ENCODE measurements at places on chromosomes 4 and X.
A peak's percentile ranks its signal among the peaks of the same experiment; 100 is the strongest.

- DNase-seq: no peak
These were observed 542.7 kb downstream of the TLL1 start for GRCh38 chr4:166415749-166416148.

GRCh38 chrX:73855546-73855945, 292.5 kb downstream of the CHIC1 start:
- no peak for DNase-seq

DNA sequence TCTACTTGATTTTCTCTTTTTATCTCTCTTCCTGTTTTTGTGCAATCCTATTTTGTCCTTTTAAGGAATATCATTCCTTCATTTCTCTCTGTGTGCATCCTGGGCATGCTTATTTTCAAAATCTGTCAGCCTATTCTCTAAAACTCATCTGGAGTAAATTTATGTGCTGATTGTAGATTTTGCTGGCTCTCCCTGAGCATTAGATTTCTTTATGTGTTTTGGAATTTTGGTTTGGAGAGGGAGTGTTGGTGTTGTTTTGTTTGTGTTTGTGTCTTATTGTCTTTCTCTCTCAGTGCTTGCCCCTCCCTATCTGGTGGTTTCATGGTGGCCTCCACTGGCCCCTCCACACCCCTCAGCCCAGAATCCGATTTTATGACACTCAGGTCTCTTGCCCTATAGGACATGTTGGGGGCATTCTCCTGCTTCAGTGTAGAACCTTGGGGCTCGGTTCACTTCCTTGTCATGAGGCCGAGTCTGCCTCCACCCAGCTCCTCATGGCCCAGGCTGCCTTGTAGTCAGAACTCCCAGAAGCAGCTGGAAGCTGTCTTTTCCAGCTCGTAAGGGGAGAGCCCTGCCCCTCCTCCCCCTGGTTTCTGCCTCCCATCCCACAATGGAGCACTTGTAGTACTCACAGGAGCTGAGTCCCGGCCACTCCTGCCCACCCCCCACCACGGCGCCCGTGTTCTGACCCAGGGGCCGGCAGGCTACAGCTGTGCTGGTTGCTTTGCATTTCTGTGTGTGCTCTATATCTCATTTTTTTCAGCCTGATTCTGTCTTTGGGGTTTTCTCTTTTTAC, 24.5 kb upstream of the PJA1 start:
- peak; percentile 44 for DNase-seq

GRCh38 chrX:148723551-148723950, 223.1 kb downstream of the AFF2 start:
- no peak for DNase-seq

- no peak for DNase-seq
These were observed 39.3 kb downstream of the SLAIN2 start for GRCh38 chr4:48380583-48381167.

DNA sequence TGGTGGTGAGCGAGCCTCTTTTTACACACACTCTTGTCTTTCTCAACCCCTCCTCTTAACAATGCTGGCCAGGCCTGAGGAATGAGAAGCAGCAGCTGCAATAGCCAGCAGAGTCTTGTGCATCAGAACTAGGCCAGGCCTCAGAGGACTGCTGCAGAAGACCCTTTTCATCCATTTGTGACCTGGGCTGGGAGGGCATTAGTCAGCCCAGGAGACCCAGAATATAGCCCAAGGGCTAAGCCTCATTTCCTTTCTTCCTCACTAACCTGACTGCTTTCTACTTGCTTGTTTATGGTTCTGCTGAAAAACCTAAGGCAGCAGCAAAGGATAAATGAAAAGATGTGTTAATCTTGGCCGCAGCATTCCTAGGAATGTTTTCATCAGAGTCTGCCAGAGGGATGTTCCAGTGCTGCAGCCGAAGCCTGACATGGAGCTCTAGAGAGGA, 254.7 kb upstream of the AR start:
- peak; percentile 74 for DNase-seq

- DNase-seq: no peak
These were observed 287.2 kb downstream of the DTHD1 start for GRCh38 chr4:36568575-36568974.

DNA sequence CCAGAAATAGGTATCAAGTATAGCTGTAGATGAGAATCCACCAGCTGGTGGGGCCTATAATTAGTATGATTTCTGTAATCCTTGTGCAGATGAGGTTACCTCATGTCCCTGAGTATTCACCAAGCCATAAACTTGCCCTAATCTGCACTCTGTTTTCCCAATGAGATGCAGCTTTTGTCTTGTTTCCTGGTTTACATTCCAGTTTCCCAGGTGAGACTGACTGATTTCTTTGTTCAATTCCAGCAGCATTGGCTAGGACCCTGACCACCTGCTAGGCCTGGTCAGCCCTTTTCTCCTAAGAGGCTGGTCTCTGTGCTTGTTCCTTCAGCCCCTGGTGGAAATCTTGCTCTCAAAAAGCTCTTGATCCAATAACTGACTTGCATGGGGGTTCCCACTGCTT, 44.6 kb downstream of the GABRB1 start:
- DNase-seq: no peak

- DNase-seq: no peak
These were observed 39.5 kb downstream of the USP38 start for GRCh38 chr4:143224255-143224654.

GRCh38 chrX:75522565-75523431, at the start of gene ZDHHC15:
Gene ZDHHC15, minus strand, starts transcription at chrX:75523037. Its CDS starts 13 bp downstream, at chrX:75523024.
- no peak for DNase-seq

DNA sequence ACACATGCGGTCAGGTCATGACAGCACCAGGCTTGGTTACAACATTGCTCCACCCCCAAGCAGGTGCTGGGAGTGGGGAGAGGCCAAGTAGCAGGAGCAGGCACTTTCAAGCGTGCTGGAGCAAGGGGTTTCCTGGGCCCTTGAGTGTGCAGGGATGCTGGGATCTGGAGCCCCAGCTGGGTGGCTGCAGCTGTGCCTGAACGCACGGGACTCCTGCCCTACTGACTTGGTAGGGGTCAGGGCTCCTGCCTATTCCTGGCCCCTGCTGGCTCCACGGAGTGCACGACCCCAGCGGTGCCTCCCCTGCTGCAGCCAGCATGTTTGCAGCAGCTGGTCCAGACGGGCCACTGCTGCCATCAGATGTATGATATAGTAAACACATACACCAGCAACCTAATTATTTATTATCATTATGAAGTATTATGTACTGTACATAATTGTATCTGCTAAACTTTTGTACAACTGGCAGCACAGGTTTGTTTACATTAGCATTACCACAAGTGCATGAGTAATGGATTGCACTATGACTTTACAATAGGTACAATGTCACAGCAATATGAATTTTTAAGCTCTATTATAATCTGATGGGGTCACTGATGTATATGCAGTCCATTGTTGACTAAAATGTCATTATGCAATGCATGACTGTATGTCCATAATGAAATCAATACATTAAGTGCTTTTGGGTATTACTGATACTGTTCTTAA, 620.6 kb downstream of the RAPGEF2 start:
- no peak for DNase-seq

GRCh38 chr4:24770032-24770584, 25.3 kb upstream of the SOD3 start:
- DNase-seq: no peak

GRCh38 chrX:78923198-78924015, 21.8 kb upstream of the P2RY10 start:
- no peak for DNase-seq

- DNase-seq: no peak
These were observed 318.6 kb downstream of the OPHN1 start for GRCh38 chrX:68114573-68115129.

DNA sequence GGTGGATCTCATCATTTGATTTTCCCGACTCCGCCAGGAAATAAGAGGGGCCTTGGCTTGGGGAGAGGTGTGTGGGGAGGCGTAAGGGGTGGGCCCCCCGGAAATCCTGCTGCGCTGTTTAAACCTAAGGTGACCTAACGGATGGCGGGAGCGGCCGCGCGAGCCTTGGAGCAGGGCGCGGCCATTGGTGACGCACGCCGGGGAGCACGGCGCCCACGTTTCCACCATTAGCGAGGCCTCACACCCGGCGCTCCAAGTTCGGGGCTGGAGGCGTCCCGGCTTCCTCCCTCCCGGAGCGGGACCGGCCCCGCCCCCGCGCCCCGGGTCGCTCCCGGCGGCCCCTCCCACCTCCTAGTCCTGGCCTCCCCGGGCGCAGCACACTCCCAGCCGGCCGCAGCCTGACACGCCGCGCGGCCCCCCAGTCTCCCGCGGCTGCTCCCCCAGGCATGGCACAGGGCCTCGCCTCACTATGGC, at the start of gene SMS:
TSS of gene SMS (plus strand) at position 354 of the 474 bp plus-strand sequence. CDS start at position 470, 116 bp downstream.
- peak; percentile 89 for DNase-seq

DNA sequence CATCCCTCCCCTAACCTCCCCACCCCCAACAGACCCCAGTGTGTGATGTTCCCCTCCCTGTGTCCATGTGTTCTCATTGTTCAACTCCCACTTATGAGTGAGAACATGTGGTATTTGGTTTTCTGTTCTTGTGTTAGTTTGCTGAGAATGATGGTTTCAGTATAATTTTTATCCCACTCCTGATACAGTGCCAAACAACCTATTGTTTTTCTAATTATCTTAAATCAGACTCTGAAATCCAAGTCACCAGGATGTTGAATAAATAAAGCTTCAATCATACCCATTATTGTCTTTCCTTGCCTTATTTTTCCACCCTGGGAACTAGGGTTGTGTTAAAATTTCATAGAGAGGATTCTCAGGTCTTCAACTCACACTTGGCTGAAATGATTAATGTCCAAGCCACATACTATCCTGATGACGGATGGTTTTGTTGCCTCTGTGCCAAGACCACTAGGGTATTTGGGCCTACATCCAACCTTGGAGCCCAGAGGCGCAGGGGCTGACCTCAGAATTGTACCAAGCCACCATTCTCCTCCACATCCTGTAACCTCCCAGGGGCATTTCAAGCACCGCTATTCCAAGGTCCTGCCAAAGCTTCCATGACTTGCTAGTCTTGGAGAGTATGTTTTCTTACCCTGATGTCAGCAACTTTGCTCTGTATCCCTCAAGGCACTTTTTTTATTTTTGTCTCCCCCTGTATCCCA, 332.4 kb downstream of the ARHGAP24 start:
- DNase-seq: no peak

DNA sequence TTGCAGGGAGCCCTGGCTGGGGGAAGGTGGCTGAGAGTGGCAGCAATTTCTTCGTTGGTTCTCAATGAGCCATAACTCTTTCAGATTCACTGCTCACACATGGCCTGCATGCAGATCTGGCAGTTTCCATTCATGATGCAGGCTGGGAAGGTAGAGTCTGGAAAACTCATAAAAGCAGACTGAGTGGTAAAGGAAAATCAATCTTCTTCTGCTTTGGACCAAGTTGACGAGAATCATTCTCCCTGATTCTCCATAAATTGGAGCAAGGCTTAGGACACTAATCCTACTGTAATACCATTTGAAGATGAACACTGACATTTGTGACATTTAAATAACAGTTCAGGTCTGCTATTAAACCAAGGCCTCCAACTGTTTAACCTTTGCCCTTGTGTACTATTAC, 35.3 kb upstream of the HAND2 start:
- no peak for DNase-seq

DNA sequence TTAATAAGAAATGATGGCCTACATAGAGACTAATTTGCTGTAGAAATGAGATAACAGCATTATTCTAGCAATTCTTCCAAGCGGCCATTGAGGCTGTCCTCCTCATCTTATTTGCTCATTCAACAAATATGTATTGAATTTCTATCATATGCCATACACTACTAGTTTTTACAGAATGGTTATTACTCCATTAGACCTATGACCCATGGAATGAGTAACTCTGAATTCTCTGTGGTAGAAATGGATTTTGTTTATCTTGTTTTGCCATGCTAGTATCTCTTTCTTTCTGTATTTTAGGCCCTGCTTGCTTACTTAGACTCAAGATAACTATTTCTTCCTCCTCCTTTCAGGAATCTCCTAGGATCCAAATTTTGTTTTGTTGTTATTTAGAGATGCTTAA, 103.5 kb downstream of the RPA4 start:
- no peak for DNase-seq

DNA sequence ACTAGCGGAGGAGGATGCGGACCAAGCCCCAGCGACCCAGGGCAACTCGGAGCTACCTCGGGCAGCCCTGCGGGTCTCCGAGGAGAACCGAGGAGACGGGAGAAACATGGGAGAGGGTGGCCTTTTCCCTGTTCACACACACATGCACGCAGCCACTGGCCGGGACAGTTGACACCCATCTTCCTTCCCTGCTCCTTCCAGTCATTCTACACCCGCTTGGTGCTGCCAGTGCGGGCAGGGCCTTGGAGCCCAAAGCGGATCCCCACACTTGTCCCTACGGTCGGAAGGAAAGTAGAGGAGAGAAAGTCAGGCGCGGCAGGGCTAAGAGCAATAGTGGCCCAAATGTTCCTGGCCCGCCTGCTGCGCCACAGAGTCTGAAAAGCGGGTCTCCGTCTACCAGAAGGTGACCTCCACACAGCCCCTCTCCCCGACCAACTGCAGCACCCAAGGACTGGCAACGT, 1.1 kb upstream of the PPP3CA start:
- DNase-seq: no peak

DNA sequence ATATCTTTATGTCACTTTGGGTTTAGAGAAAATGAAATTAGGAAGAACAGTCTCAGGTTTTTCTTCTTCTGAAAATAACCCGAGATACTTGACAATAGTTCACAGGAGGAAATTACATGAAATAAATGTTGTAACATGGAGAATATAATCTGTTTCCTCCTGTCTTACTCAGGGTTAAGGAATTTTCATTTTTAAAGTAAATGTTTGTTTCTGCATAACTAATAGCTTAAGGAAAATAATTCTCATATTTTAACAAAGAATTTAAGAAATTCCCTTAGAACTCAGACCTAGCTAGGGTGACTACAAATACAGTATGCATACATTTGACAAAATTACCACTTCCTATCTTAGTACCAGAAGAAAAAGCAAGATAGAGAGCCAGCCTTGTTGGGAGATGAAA, 17.2 kb upstream of the SPRY1 start:
- DNase-seq: no peak

DNA sequence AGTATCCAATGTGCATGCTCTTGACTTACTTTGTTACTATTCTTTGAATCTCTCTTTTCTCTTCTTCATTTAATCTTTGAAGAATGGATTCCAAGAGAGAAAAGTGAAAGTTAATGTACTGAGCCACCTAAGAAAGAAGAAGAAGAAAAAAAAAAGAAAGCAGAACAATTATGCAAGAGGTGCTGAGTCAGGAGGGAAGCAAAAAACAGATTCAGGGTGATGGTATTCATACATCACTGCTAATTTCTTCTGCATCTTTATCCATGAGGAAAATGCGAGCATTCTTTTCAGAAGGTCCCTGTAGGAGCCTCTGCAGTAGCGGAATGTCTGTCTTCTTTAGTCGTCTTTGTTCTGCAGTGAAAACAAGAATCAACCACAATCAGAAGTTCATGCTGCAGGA, 43.9 kb downstream of the RASSF6 start:
- DNase-seq: no peak

DNA sequence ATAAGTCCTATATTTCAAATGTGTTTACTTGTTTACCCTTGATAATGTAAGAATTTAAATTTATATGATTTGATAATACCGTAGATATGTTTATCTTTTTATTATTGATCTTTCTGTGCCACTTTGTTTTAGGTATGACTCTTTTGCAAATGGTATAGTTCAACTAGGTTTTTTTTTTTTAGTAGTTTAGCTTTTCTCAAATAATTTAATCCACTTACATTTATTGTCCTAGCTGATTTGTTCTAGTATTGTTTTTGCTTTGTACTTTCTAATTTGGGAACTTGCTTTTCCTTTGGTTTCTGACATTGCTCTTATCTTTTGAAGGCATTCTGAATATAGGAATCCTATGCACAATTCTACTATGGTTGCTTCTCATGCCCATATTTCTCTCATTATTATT, 98.9 kb upstream of the NAP1L5 start:
- no peak for DNase-seq
